ENCODE measurements at places on chromosomes 5 and 9. TPM values are rescaled to one million over a fixed set of nuclear protein-coding genes. Genes with fewer than 3 reads are reported as not detected.

DNA sequence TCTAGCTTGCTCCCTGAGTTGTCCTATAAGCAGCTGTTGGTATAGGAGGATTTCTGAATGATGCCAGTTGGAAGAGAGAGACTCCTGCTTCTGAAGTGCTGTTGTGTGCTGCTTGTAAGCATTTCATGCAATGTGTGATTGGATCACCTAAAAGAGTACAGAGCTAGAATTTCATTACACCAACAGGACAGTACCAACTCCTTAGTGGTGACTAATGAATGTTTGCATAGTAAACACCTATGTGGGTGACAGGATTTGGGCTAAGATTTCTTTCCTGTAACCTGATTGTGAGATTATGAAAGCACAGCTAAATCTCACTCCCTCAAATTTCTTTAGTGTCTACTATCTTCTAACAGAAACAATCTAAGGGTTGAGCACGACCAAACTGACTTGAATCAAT lies 67.0 kb downstream of the GCNT1 start:
- DNase-seq = no peak

The FOXD4L4 gene
- 0.13 TPM for total RNA-seq

The TMEM174 gene
- total RNA-seq = not detected

- DNase-seq = no peak
Measured at GRCh38 chr9:131706608-131706970, 33.3 kb downstream of the RAPGEF1 start.

GRCh38 chr9:92525306-92525705 lies 10.5 kb downstream of the ECM2 start:
- DNase-seq = no peak

- no peak for DNase-seq
Measured at GRCh38 chr5:100537946-100538345, 2.8 kb downstream of the FAM174A start.

DNA sequence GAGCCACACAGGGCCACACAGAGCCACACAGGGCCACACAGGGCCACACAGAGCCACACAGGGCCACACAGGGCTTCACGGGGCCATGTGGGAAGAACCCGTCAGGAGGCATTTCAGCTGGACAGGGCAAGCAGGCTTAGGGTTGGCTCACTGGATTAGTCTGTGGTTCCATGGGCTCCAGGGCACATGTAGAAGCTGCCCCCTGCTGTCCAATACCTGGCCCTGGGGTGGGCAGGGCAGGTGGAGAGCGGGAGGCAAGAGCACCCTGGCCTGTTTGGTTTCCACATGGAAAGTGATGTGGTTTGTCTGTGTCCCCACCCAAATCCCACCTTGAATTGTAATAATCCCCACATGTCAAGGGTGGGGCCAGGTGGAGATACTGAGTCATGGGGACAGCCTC lies 16.4 kb upstream of the LPCAT1 start:
- no peak for DNase-seq

DNA sequence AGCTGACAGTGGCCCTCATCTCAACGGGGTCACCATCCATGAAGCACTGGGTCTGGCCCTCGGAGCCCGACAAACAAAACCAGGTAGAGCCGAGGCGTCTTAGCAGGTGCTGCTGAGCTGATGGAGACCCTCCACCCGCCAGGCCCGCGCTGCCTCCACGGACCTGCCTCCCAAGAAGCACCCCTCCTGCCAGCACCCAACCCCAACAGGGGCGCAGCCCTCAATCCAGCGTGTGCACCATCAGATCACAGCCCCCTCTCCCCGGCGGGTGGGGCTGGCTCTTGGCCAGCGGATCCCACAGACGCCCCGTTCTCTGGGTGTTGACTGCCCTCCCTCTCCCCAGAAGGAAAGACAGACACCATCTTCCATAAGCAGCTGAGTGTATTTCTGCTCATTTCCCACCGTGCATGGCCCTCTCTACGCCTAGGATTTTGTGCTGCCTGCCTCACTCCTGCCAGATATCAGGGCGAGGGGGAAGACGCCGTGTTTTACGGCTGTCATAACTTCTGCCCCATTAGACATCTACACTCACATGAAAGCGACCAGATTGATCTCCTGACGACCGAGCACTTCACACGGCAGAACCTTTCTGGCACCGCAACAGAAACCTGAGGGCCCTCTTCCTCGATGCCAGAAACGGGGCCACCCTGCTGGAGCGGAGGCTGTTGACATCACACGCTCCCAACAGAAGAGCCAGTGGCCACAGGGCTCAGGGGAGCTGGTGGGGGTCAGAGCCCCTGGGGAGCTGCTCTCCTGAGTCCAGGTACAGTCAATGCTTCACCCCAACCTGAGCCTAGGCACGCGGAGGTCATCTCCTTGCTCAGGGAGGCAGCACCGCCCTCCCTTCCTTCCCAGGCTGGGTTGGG lies 12.4 kb downstream of the NACC2 start:
- no peak for DNase-seq

The UCK1 gene
- 20.6 TPM for total RNA-seq

DNA sequence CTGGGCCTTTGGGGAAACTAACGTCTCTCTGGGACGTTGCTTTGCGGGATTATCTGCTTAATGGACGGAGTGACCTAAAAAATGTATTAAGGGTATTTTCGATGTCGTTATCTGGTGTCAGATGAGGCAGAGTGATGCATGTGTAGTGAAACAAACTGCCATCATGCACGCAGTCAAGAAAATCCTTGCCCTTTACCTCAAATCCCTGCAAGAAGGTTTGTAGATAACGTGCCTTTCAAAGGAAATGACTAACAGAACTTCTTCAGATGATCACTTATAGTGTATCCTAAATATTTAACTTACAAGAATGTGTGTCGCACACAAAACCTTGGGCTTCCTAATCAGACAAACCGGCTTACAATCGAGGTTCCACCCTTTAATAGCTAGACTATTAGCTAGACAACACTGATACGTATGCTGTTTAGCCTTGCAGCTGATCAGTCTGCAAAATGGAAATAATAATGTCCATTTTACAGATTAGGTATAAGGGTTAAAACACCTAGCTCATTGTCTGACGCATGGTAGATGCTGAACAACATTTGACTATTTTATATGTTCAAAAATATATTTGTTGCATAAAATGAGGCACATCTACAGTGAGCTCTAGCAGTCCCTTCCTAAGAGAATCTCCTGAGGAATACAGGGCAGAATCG lies 541 bp upstream of the TBCA start:
- no peak for DNase-seq

The PCDH12 gene
- 22.9 TPM for total RNA-seq

The WWC1 gene
- 0.63 TPM for total RNA-seq

GRCh38 chr9:126371007-126371870 lies 44.6 kb downstream of the MVB12B start:
- DNase-seq = no peak

- DNase-seq = no peak
Measured at GRCh38 chr9:88536023-88536324, 996 bp downstream of the NXNL2 start.

The TYRP1 gene
- 0.51 TPM for total RNA-seq

DNA sequence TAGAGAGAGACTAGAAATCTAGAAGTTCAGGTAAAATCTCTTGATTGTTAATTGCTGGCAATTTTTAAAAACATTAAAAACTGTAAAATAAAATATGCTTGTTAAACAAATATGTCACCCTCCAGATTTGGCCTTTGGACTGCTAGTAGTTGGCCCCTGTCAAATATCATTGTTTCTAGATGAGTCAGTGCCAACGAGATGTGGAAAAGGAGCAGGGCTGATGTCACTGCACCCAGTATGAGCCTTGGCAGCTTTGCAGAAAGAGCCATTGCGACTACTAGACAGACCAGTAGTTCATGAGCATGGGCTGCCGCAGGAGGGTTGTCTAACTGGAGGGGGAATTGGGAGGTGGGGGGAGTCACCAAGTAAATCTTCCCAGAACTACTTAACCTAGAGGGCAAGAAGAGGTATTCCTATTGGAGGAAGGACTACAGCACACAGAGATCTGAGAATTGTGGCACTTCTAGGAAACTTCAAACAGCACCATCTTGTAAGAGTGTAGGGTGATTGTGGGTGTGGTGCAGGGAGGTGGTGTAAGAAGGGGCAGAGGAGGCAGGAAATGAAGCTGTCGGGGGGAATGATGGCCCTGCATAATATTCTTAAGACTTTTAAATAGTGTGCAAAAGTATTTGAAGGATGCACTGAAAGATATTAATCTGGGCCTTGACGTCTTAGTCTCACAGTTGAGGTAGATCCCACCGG lies 7.1 kb upstream of the DOCK2 start:
- DNase-seq = no peak

The RLN2 gene
- total RNA-seq = 0.38 TPM

DNA sequence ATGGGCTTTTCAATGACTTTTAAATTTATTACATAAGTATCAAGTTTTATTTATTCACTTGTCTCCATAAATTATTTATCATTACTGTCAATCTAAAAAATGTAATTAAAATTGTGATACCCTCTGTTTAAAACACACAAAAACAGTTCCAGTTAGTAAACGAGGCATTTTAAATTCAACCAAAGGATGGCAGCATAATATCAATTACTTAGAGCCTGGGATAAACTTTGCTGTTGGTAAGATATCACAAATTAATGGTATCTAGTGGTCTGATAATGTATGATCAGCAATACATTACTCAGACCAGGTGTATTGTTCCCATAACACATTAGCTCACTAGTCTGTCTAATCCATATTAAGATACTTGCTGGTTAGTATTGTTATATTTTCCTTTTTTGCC lies 9.6 kb upstream of the IFNE start:
- peak; percentile 20 for DNase-seq

DNA sequence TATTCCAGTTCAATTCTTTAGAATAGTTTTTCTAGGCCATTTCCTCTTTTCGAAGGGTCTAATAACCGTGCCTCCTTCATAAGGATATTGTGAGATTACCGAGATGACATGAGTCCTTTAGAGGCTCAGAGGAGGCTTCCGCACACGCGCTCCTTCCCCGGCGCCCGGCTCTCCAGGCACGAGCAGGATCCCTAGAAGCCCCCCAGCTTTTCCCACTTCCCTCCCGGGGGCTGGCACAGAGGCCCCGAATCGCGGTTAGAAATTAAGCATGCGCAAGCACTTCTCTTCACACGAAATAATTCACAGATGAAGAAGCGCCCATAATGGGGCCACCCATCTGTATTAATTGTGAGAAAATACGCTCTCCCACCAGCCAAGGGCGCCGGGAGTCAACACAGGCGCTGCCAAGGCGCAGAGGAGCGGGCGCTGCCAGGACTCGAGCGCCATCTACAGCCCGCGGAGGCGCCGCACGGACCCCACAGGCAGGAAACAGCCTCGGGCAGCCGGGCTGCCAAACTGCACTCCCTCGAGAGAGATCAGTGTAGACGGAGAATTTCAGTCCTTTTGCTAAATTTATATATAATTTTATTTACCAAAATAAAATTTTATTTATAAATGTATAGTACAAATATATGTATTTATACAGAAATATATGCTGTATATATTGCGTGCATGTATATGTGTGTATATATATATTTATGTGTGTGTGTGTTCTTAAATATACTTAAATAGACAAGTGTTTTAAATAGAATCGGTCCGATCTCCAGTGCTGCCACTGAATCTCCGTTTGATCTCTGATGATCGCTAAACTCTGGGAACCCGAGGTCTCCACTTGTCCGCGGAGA lies 258.1 kb upstream of the NFIL3 start:
- DNase-seq = peak; percentile 21

DNA sequence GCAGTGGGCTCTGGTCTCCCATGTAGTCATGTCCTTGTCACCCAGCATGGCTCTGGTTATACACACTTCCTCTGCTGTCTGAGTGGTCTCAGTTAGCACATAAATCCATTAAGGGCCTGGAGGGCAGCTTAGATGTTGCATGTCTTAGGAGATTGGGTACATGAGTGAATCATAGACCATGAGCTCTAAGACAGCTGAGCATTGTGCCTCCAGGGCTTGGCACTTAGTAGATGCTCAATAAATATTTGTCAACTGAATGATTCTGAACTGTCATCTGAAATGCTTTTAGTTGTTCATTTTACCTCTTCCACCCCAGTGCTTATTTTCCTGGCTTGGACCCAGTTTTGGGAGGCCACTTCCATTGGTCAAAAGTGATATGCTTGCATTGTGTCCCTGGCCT lies 135.6 kb downstream of the BOD1 start:
- no peak for DNase-seq

GRCh38 chr5:167709625-167710024 lies 581.8 kb upstream of the WWC1 start:
- no peak for DNase-seq

- DNase-seq = no peak
Measured at GRCh38 chr5:90406466-90406865, 3.1 kb downstream of the CETN3 start.

GRCh38 chr5:157046041-157046440 lies 12.9 kb downstream of the HAVCR1 start:
- DNase-seq = no peak

DNA sequence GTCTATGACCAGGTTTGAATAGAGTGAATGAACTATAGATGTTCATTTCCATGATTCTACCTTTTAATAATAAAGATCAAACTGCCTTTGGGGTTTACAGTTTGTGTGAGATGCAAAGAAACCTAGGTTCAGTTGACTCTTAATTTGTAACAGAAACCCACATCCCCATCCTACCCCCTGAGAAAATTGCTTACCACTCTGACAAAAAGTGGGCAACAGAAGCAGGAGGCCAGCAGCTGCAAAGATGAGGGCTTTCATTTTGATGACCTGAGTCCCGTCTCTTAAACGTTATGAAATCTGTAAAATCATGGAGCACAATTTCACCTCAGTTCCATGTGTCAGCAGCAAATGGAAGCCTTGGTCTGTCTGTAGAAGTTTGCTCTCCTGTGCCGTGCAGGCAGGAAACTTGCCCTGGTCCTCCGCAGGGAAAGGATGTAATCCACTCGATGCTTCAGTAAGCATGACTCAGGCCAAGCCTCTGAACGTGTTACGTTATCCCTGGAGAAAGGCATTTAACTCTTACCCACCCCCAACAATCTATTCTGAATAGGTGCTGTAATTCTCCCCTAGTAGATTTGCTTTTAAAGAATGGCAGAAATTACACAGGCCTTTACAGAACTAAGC lies at the start of gene F2RL2:
Gene F2RL2, minus strand, starts transcription at position 431 of the 624 bp plus-strand sequence. Its CDS starts 173 bp downstream, at position 258.
- DNase-seq = peak; percentile 68

DNA sequence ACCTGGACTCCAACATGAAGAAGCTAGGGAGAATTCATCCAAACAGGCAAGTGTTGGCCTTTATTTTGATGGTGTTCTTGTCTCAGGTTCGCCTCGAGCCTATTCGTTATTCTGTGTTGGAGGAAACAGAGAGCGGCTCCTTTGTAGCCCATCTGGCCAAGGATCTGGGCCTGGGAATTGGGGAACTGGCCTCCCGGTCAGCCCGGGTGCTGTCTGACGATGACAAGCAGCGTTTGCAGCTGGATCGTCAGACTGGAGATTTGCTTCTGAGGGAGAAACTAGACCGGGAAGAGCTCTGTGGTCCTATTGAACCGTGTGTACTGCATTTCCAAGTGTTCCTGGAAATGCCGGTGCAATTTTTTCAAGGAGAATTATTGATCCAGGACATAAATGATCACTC lies 367 bp downstream of the PCDHB4 start:
- no peak for DNase-seq
